ENCODE measurements at places on chromosomes 2 and 18.

- no peak for DNase-seq
These were observed 36.4 kb upstream of the PCBP1 start for GRCh38 chr2:70050631-70051425.

DNA sequence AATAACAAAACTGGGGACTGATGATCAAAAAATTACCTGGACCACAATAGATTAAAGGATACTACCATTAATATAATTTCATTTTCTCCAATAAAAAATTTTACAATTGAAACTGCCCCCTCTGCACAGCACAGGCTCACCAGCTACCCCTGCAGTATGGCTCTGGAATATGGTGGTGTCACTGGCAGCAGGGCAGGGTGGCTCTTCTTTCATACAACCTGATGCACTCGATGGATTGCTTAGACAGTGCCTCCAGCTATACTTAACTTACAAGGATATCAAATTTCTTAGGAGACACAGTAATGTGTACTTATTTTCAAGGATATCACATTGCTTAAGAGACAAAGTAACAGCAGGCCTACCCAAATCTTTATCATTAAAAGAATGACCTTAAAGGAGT lies 124.0 kb downstream of the PRELID3A start:
- DNase-seq = no peak

GRCh38 chr2:218028562-218029348 lies 26.0 kb upstream of the TNS1 start:
- no peak for DNase-seq

GRCh38 chr2:195322324-195322723 lies 334.7 kb upstream of the SLC39A10 start:
- DNase-seq = no peak

GRCh38 chr2:171482877-171483276 lies 39.4 kb upstream of the CYBRD1 start:
- no peak for DNase-seq

- DNase-seq = no peak
These were observed 206.1 kb downstream of the TFCP2L1 start for GRCh38 chr2:121078899-121079298.

- no peak for DNase-seq
These were observed 25.1 kb downstream of the ARMC9 start for GRCh38 chr2:231223458-231223976.

- DNase-seq = no peak
These were observed 292.4 kb downstream of the TRIB2 start for GRCh38 chr2:13009027-13009642.

All from effector CD8-positive, alpha-beta T cell (primary cell).